Uterus (tissue), 4 donors: ENCODE measurements at places on chromosomes 3 and 15. TPM values are rescaled to one million over a fixed set of nuclear protein-coding genes. Genes with fewer than 3 reads are reported as not detected.

- H3K27me3 ChIP-seq = no peaks in the 10 kb centered on the region
- DNase-seq = no peak
- H3K4me1 ChIP-seq = no peaks in the 10 kb centered on the region
- no peaks in the 10 kb centered on the region for H3K36me3 ChIP-seq
- H3K27ac ChIP-seq = no peak overlapping the region
Observed at GRCh38 chr3:194998417-194998816, 272.5 kb downstream of the XXYLT1 start.

DNA sequence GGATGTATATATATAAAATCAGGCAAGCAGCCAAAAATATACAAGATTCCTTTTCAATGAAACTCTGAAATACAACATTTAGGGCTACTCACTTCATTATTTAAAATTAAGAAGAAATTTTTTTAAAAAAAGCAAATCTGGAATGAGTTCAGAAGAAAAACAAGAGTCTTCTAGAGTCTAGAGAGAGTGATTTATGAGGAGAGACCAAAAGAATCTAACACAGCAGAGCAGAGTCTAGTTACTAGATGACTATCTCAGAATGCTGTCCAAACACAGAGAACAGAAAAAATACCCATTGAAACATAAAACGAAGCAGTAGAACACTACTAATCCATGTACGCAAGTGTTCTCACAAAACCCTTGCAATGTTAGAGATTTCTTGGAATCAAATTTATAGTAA, 275.2 kb upstream of the CBLB start:
- no peak overlapping the region for H3K27ac ChIP-seq
- H3K36me3 ChIP-seq = no peaks in the 10 kb centered on the region
- H3K4me1 ChIP-seq = no peaks in the 10 kb centered on the region
- H3K27me3 ChIP-seq = no peaks in the 10 kb centered on the region

GRCh38 chr15:93362203-93362602, 273.2 kb upstream of the RGMA start:
- no peaks in the 10 kb centered on the region for H3K27me3 ChIP-seq
- H3K4me1 ChIP-seq = no peaks in the 10 kb centered on the region
- H3K36me3 ChIP-seq = no peaks in the 10 kb centered on the region
- H3K27ac ChIP-seq = no peak overlapping the region

DNA sequence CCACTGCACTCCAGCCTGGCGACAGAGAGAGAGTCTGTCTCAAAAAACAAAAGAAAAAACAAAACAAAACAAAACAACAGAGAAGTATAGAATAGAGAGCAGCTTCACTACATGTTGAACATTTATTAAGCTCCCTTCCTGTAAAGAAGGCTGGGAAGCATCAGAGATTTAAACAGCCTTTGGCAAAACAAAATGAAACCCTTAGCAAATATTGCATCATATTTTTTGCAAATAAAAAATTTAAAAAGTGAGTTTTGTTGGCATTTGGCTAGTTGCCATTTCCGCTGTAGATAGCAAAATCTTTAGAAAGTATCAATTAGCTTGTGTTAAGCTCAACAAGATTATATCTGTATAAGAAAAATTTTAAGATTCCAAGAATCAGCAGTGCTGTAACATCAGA, 151.2 kb downstream of the SERPINI1 start:
- H3K27ac ChIP-seq = no peak overlapping the region
- no peaks in the 10 kb centered on the region for H3K36me3 ChIP-seq
- no peaks in the 10 kb centered on the region for H3K27me3 ChIP-seq
- H3K4me1 ChIP-seq = no peaks in the 10 kb centered on the region
- no peak for DNase-seq

- H3K36me3 ChIP-seq = no peaks in the 10 kb centered on the region
- DNase-seq = no peak
- no peak overlapping the region for H3K4me3 ChIP-seq
- H3K27me3 ChIP-seq = no peaks in the 10 kb centered on the region
Observed at GRCh38 chr3:65109966-65110500, 422.2 kb upstream of the ADAMTS9 start.

DNA sequence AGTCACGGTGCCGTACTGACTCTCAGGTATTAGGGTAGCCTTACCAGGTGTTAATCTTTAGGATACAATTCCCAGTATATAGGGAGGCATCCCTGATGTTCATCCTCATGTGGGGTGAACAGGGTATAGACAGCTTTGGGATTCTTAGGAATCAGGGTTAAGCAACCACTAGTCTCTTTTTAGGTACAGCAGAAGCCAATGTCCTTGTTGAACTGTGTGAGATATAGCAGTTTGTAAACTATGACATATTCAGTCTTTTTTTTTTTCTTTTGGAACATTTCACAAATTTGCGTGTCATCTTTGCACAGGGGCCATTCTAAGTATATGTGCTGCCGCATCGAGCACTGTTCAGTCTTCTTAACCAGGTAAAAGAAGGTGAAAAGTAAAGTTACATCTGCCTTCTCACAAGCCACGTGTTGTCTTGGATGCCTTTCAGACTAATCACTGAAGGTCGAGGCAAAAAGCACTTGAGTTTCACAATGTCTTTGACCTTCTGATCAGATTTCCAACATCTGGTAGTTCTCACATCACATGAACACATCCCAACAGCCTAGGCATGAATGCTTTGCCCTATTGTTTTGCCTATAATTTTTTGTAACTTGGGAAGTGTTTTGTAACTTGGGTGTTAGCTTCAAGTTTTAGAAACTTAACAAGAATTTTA, 17.2 kb downstream of the TSEN2 start:
- DNase-seq = no peak
- no peak overlapping the region for H3K4me3 ChIP-seq
- H3K27me3 ChIP-seq = no peaks in the 10 kb centered on the region
- no peaks in the 10 kb centered on the region for H3K4me1 ChIP-seq
- H3K27ac ChIP-seq = no peak overlapping the region

DNA sequence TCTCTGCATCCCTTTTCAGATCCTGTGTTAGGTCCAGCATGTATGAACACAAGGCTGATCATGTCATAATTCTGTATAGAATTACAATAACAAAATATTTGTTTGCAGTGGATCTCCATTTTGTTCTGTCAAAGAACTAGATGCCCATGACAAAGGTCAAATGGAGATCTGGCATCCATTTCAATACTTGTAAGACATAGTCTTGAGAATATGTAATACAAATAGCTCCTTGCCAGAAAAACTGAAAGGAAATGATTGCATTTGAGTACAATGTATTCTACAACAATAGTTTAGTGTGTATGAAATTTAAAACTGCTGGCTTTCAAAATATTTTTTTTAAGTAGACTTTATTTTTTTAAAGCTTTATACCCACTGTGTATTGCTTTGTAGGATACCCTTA, 101.1 kb downstream of the CMSS1 start:
- no peak for DNase-seq
- H3K4me1 ChIP-seq = no peaks in the 10 kb centered on the region

DNA sequence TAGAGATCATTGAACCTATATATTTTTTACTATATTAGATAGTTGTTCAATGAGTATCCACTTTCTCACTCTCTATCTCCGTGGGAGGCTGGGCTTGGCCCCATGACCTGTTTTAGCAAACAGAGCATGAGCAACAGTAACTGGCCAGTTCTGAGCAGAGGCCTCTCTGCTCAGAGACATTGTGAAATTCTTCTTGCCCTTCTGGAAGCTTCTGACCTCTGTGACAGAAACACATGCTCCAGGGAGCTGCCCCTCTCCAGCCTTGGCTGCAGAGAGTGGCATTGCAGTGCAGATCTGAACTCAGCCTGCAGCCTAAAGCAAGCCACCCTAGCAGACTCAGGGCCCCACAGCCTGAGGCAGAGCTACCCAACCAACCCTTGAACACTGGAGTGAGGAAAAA, 20.5 kb downstream of the FAM240A start:
- no peak overlapping the region for H3K27ac ChIP-seq
- H3K4me3 ChIP-seq = no peak overlapping the region
- DNase-seq = no peak
- no peaks in the 10 kb centered on the region for H3K36me3 ChIP-seq
- H3K4me1 ChIP-seq = no peaks in the 10 kb centered on the region

DNA sequence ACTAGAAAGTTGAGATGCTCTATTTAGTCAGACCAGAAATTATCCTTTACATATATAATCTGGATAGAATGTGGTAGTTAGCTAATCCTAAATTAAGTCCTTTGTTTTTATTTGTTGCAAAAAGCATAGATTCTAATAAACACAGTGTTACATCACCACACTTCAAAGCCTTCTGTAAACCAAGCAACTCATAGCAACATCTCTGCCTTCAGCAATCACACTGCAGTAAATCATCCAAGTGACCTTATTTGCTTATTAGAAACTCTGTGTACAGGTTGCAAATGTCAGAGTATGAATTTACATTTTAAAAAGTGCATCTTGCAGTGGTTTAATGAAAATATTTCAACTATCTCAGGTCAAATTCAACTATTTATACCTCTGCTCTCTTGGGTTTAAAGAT, 242.5 kb downstream of the GBE1 start:
- no peaks in the 10 kb centered on the region for H3K27me3 ChIP-seq
- no peak overlapping the region for H3K4me3 ChIP-seq

DNA sequence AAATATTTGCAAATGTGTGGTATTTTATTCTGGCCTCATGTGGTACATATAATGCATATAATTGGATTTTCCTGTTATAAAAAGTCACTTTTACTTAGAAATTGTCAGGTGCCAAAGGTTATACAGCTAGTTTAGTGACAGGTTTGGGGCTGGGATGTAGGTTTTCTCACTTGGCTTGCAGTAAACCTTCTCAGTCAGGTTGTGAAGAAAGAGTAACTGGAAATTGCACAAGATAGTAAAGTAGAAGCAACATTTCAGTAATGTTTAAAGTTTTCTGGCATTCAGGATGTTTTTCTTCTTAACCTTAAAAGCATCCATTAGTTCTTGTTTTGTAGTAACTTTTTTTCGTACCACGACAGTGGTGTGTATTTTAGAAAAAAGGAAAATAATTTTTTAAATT, 53.9 kb downstream of the MEF2A start:
- H3K36me3 ChIP-seq = no peaks in the 10 kb centered on the region
- H3K4me1 ChIP-seq = peaks cover 12% of the 10 kb centered on the region
- H3K4me3 ChIP-seq = no peak overlapping the region
- H3K27me3 ChIP-seq = no peaks in the 10 kb centered on the region
- DNase-seq = no peak

GRCh38 chr3:64141476-64141875, 83.8 kb downstream of the PRICKLE2 start:
- no peak overlapping the region for H3K4me3 ChIP-seq
- no peaks in the 10 kb centered on the region for H3K36me3 ChIP-seq
- DNase-seq = no peak
- no peaks in the 10 kb centered on the region for H3K4me1 ChIP-seq

DNA sequence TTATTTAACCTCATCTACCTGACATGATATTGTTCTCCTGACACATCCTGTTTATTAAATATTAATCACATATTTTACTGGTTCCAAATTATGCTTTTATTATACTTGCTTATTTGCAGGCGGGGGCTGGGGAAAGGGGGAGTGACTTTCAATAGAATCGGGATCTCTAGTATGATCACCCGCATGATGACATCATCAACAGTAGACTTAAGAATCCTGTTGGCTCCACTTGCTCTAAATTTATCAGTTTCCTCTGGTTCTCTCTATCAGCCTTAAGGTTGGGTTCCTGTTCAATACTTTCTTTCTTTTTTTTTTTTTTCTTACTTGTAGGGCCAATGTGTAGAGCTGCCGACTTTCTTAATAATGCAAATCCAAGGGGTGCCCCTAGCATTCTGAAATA, 317.5 kb downstream of the BCHE start:
- H3K36me3 ChIP-seq = no peaks in the 10 kb centered on the region
- no peaks in the 10 kb centered on the region for H3K4me1 ChIP-seq
- no peak overlapping the region for H3K27ac ChIP-seq
- no peaks in the 10 kb centered on the region for H3K27me3 ChIP-seq

GRCh38 chr15:38010395-38010794, 76.0 kb downstream of the TMCO5A start:
- no peaks in the 10 kb centered on the region for H3K36me3 ChIP-seq
- no peaks in the 10 kb centered on the region for H3K27me3 ChIP-seq
- no peak overlapping the region for H3K4me3 ChIP-seq
- no peak overlapping the region for H3K27ac ChIP-seq

DNA sequence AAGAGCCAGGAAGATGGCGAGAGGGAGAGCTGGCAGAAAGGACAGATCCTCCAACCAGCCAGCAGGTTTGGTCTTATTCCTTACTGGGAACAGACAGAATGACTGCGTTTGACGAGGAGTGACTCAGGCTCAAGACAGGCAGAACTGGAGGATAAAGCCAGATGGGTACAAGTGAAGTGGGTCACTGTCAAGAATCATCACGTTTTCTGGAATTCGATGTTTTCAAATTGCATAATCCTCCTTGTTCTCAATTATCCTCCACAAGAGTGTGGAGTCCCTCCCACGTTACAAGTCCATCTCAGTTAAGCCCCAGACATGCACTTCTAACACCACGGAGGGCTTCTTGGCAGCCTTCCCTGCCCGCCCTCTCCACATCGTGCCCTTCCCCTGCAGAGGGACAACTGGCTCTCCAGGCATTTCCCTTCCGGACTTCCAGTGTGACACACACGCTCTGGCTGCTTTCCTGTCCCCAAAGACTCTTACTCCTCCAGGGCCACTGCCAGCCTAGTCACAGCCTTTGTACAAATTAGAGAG, 183.1 kb downstream of the CHST2 start:
- H3K27me3 ChIP-seq = no peaks in the 10 kb centered on the region
- no peak overlapping the region for H3K4me3 ChIP-seq
- H3K27ac ChIP-seq = no peak overlapping the region
- DNase-seq = no peak

DNA sequence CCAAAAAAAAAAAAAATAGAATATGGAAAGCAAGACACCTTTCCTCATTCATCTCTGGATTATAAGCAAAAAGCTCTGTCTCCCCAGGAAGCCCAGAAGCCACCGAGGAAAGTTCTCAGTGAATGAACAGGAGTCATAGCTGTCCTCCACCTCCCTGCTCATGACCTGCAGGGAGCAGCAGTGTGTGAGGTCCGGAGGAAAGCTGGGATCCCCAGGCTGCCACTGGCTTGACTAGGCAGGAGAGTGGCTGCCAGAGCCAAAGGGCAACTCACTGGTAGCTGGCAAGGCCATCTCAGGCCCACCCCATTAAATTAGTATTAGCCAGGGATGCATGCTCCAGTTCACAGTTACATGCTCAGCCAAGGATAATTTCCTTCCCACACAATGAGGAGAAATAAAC, 191.6 kb upstream of the STT3B start:
- no peaks in the 10 kb centered on the region for H3K27me3 ChIP-seq
- H3K4me3 ChIP-seq = no peak overlapping the region
- H3K36me3 ChIP-seq = no peaks in the 10 kb centered on the region
- DNase-seq = no peak
- H3K4me1 ChIP-seq = no peaks in the 10 kb centered on the region

GRCh38 chr3:9217784-9218513, 31.5 kb downstream of the SRGAP3 start:
- DNase-seq = no peak
- no peak overlapping the region for H3K4me3 ChIP-seq
- no peaks in the 10 kb centered on the region for H3K27me3 ChIP-seq
- H3K36me3 ChIP-seq = no peaks in the 10 kb centered on the region
- no peaks in the 10 kb centered on the region for H3K4me1 ChIP-seq
- no peak overlapping the region for H3K27ac ChIP-seq

GCSAM gene
- total RNA-seq = 0.14 TPM

SEMA5B gene
- 25.4 TPM for total RNA-seq

ARL8B gene
- 22.8 TPM for total RNA-seq

CPN2 gene
- 0.15 TPM for total RNA-seq

MCF2L2 gene
- 0.59 TPM for total RNA-seq

WDR93 gene
- not detected for total RNA-seq

GASK1A gene
- 38.8 TPM for total RNA-seq

LRRC31 gene
- not detected for total RNA-seq

CHSY1 gene
- 25.6 TPM for total RNA-seq

ZDHHC19 gene
- total RNA-seq = not detected
